ENCODE measurements at places on chromosomes 16 and 17.
A peak's percentile ranks its signal among the peaks of the same experiment; 100 is the strongest.

GRCh38 chr16:2791174-2791573 lies 3.8 kb upstream of the PRSS33 start:
- no peak for DNase-seq

DNA sequence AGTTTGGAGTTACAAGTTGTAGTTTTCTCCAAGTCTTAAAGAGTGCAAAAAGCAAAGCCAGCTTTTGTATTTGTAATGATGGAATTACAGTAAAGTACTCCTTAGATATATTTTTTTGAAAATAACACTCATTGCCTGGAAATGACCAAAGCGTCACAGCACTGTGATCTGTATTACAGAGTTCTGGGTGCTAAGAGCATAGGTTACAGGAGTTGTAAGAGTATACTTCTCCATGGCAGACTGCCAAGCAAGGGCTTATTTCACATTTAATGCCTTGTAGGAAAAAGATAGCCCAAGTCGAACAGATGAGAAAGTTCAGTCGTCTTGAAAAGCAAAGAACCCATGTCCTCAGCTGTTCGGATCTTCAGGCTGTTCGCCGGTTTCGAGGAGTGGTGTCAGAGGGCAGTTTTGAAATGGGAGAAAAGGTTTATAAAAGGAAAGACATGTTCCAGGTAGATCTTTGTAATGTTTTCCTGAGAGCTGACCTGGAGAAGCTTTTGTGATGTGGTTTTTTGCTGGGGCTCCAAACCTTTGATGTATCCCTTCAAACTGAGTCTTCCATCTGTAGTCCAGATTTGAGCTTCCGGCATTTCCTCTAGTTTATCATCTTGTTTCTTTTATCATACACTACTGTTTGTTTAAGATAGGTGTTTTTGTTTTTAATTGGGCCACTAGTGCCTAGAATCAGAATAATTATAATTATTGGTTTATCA lies 41.3 kb downstream of the ERCC4 start:
- peak; percentile 18 for DNase-seq

GRCh38 chr17:36523113-36523512 lies 11.6 kb downstream of the MYO19 start:
- no peak for DNase-seq

GRCh38 chr17:7955414-7956227 lies 23.6 kb downstream of the CNTROB start:
- DNase-seq, result no peak

Measured in NCI-H345 (cell line).